ENCODE measurements at places on chromosomes 4 and X. TPM values are rescaled to one million over a fixed set of nuclear protein-coding genes. Genes with fewer than 3 reads are reported as not detected.

Gene RTL9
- total RNA-seq: 0.80 TPM

Gene ART3
- total RNA-seq: 26.0 TPM

Gene MAGEA10
- not detected for total RNA-seq

Gene UGT2A1
- total RNA-seq: 0.31 TPM

Gene SPOCK3
- 1.8 TPM for total RNA-seq

Gene LRIT3
- 0.09 TPM for total RNA-seq

All from muscle of leg (tissue), 16 donors.